Stimulated activated CD4-positive, alpha-beta T cell treated with anti-CD3 and anti-CD28 coated beads, Interleukin-15, amount 100 ng/mL, for 24 hours (primary cell): ENCODE measurements at places on chromosomes 3 and 15.

GRCh38 chr15:44536302-44536961 lies 515 bp upstream of the EIF3J start:
- DNase-seq, result no peak

GRCh38 chr3:124759666-124760401 lies 29.6 kb downstream of the UMPS start:
- DNase-seq, result no peak

GRCh38 chr3:98233468-98233867 lies 30.6 kb upstream of the OR5H6 start:
- DNase-seq, result no peak

GRCh38 chr3:130473416-130473815 lies 43.6 kb upstream of the COL6A6 start:
- DNase-seq, result no peak

DNA sequence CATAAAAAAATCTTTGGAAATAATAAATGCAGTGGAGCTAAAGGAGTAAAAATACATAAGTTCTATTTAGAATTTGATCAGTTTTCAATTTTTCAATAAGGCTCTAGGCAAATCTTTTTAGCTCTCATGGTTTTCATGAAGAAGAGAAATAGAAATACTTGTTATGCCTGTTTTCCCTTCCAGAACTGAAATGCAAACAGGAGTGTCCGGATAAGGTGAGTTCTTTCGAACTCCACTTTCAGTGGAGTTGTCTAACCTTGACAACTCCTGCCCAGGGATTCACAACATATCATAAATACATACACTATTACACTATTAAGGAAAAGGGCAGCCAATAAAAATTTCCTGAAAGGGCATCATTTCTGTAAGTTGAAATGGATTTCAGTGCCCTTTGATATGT lies 216.4 kb upstream of the SLC2A2 start:
- DNase-seq, result no peak

- DNase-seq, result no peak
Measured at GRCh38 chr3:105722943-105723556, 145.8 kb downstream of the CBLB start.

DNA sequence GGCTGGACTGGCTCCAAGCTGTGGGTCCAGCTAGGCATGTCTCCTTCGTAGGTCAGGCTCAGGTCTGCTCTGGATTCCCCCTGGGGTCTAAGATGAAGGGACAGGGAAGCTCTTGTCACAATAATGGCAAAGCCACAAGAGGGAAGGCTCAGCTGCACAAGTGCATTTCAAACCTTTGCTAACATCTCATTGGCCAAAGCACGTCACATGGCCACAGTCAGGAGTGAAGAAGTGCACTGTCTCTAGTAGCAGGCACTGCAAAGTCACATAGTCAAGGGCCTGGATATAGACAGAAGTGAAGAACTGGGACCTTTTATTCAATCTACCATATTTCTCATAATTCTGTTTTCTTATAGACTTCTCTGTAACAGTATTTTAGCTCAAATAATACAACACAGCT lies 20.1 kb downstream of the DLEC1 start:
- DNase-seq, result no peak

DNA sequence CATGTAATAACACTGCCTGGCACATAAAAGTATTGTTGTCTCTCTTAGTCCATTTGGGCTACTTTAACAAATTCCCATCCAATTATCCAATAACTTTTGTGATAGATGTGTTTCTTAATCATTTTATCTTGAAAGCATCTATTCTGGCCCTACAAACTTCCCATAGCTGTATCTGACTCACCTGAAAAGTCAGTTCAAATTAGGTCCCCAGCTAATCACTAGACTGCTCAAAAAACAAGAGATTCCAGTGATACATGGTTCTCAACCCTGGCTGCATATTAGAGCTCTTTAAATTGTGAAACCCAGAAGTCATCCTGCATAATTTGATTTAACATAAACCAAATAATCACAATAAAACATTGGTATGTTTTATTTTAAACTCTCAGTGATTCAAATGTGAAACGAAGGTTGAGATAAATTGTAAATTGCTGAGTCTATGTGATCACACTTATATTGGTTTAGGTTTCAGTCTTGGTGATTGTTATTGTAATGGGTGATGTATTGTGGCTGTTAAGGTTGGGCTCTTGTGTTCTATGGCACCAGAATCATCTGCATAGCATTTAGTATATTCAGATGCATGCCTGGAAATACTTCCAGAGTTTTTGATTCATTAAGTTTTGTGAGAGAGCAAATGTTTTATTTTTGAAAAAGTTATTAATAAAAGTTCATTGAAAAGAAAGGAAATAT lies 268.9 kb upstream of the KCNMB2 start:
- no peak for DNase-seq
